Liver (tissue), 10 donors: ENCODE measurements at places on chromosomes 4 and X. TPM values are rescaled to one million over a fixed set of nuclear protein-coding genes. Genes with fewer than 3 reads are reported as not detected.

DNA sequence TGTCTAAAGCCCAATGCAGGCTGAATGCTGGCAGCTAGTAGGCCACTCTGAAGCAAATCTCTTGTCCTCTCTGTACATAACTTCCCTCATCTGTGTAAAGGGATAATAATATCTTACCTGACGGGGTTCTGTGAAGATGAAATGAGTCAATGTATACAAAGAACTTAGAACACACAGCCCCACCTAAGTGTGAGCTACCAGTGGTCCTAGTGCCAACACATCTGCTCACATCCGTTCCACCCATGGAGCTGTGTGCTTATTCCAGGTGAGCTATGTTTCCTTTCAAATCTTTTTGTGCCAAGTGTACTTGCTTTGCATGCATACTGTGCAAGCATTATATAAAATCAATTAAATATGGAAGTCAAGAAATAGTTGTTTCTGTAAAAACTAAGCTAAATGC is 116.4 kb downstream of the TSPAN5 start:
- no peak for DNase-seq
- H3K4me1 ChIP-seq: no peaks in the 10 kb centered on the region
- no peaks in the 10 kb centered on the region for H3K36me3 ChIP-seq
- H3K4me3 ChIP-seq: no peak overlapping the region

- H3K4me1 ChIP-seq: peaks cover 10% of the 10 kb centered on the region
- peak overlapping the region; percentile 95 for H3K4me3 ChIP-seq
- peak; percentile 61 for DNase-seq
- H3K27ac ChIP-seq: peak overlapping the region; percentile 89
Measured at GRCh38 chr4:110197529-110198042, 829 bp downstream of the ELOVL6 start.

DNA sequence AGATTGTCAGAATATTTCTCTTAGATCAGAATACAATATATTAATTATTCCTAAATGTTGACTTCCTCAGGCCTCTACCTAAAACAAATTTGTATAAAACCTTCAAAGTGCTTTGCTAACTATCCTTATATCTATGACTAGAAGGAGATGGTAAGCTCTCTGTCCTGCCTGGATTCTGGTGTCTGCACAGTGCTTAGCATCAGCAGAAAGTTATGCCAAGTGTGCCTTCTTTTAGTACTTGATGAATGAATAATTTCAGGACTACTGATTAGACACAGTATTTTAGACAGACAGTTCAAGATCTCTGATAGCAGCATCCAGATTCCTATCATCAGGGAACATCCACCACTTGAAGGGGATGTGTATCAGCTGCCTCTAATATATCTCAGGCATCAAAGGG is 242.4 kb upstream of the TLL1 start:
- no peak overlapping the region for H3K4me3 ChIP-seq
- H3K4me1 ChIP-seq: no peaks in the 10 kb centered on the region
- DNase-seq: no peak
- no peaks in the 10 kb centered on the region for H3K27me3 ChIP-seq
- H3K36me3 ChIP-seq: no peaks in the 10 kb centered on the region

DNA sequence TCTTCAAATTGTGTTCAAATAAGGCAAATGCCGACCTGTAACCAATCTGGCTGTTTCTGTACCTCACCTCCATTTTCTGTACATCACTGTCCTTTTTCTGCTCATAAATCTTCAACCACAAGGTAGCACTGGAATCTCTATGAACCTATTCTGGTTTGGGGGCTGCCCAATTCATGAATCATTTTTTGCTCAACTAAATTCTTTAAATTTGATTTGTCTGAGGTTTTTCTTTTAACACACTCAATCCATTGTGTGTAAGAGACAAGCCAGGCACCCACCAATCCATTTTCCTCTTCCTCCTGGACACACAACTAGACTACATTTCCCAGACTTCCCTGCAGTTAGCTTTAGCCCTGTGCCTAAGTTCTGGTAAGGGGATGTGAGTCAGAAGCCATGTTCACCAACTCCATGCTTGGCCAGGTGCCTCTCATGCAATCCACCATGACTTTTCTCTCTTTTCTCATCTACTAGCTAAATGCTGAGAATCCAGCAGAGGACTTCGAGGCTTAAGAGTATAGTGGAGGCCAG is 193.2 kb upstream of the KLF3 start:
- H3K27ac ChIP-seq: no peak overlapping the region
- H3K4me1 ChIP-seq: no peaks in the 10 kb centered on the region
- no peaks in the 10 kb centered on the region for H3K27me3 ChIP-seq
- no peak overlapping the region for H3K4me3 ChIP-seq
- no peak for DNase-seq

GRCh38 chr4:22744478-22745062 is 51.8 kb downstream of the GBA3 start:
- no peak overlapping the region for H3K4me3 ChIP-seq
- H3K27ac ChIP-seq: no peak overlapping the region
- H3K4me1 ChIP-seq: no peaks in the 10 kb centered on the region
- no peak for DNase-seq
- H3K27me3 ChIP-seq: no peaks in the 10 kb centered on the region

- no peak overlapping the region for H3K4me3 ChIP-seq
- no peaks in the 10 kb centered on the region for H3K36me3 ChIP-seq
- DNase-seq: peak; percentile 34
- H3K27ac ChIP-seq: no peak overlapping the region
Measured at GRCh38 chrX:40543661-40544328, 37.0 kb upstream of the ATP6AP2 start.

DNA sequence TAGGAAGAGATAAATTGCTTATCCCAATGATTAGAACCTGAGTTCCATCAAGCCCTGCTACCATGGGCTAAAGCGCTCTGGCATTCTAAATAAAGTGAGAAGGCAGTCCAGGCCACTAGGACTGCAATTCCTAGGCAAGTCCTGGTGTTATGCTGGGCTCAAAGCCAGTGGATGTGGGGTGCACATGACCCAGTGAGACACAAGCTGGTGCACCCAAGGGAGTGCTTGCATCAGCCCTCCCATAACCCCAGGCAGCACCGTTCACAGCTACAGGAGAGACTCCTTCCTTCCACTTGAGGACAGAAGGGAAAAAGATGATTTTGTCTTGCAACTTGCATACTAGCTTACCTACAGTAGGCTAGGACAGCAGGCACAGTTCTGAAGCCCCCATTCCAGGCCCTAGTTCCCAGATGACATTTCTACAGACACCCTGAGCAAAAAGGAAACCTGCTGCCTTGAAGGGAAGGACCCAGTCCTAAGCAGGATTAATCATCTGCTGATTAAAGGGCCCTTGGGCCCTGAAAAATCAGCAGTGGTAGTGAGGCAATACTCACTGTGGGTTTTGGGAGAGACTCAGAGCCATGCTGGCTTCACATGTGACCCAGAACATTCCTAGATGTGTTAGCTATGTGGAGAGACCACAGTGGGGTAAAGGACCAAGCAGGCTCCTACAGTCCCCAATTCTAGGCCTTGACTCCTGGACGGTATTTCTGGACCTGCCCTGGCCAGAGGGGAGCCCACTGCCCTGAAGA is 77.8 kb downstream of the KLHL13 start:
- no peaks in the 10 kb centered on the region for H3K27me3 ChIP-seq
- H3K27ac ChIP-seq: no peak overlapping the region
- H3K4me1 ChIP-seq: no peaks in the 10 kb centered on the region

DNA sequence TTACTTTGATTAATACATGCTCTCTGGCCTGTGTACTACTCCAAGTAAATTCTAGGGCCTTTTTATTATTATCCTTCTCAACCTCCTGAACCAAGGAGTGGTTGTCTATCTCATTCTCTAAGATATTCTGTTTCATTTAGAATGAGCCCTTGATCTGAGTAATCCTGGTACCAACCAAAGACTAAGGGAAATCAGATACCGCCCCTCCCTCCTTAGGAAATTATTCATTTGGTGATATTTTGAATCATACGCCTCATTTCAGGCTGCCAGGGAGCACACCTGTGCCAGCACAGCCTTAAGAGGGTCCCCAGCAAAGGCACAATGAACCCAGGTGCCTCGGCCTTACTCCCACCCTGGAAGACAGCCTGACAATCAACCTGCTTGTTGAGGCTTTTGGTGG is 73.2 kb upstream of the STARD8 start:
- no peak for DNase-seq
- H3K27me3 ChIP-seq: no peaks in the 10 kb centered on the region
- no peaks in the 10 kb centered on the region for H3K4me1 ChIP-seq
- H3K4me3 ChIP-seq: no peak overlapping the region
- H3K27ac ChIP-seq: no peak overlapping the region

DNA sequence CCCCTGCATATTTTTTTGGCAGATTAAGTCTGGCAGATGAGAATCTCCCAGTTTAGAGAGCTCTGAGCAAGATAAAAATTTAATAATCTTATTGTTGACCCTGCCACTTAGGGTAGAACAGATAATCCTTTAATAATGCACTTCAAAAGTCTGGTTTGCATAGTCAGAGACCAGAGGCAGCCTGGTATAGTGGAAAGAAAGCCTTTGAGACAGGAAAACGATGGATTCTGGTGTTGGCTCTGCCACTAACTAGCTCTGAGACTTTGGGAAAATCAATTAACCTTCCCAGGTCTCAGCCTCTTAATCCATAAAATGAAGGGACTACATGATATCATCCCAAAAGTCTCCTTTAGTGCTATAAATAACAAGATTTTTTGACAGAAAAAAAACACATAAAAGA is 824.5 kb downstream of the STIM2 start:
- DNase-seq: no peak
- no peaks in the 10 kb centered on the region for H3K4me1 ChIP-seq
- H3K27ac ChIP-seq: no peak overlapping the region
- no peaks in the 10 kb centered on the region for H3K36me3 ChIP-seq
- no peaks in the 10 kb centered on the region for H3K27me3 ChIP-seq
- no peak overlapping the region for H3K4me3 ChIP-seq

GRCh38 chr4:25174674-25175073 is 14.4 kb upstream of the SEPSECS start:
- H3K36me3 ChIP-seq: no peaks in the 10 kb centered on the region
- DNase-seq: no peak
- no peak overlapping the region for H3K27ac ChIP-seq
- no peak overlapping the region for H3K4me3 ChIP-seq
- no peaks in the 10 kb centered on the region for H3K27me3 ChIP-seq

- DNase-seq: no peak
- no peaks in the 10 kb centered on the region for H3K36me3 ChIP-seq
- H3K27me3 ChIP-seq: peaks cover 2% of the 10 kb centered on the region
- no peaks in the 10 kb centered on the region for H3K4me1 ChIP-seq
- no peak overlapping the region for H3K4me3 ChIP-seq
Measured at GRCh38 chr4:8590546-8590880, 2.1 kb upstream of the CPZ start.

DNA sequence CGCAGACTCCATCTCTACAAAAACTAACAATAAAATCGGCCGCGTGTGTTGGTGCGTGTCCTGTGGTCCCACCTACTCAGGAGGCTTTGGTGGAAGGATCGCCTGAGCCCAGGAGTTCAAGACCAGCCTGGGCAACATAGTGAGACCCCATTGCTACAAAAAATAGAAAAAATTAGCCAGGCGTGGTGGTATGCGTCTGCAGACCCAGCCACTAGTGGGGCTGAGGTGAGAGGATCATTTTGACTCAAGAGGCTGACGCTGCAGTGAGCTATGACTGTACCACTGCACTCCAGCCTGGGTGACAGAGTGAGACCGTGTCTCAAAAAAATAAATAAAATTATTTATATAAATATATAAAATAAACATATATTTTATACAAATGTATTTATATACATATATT is 22.3 kb downstream of the ASMTL start:
- H3K4me3 ChIP-seq: no peak overlapping the region
- peaks cover 29% of the 10 kb centered on the region for H3K36me3 ChIP-seq
- H3K4me1 ChIP-seq: no peaks in the 10 kb centered on the region
- H3K27me3 ChIP-seq: no peaks in the 10 kb centered on the region
- no peak overlapping the region for H3K27ac ChIP-seq

DNA sequence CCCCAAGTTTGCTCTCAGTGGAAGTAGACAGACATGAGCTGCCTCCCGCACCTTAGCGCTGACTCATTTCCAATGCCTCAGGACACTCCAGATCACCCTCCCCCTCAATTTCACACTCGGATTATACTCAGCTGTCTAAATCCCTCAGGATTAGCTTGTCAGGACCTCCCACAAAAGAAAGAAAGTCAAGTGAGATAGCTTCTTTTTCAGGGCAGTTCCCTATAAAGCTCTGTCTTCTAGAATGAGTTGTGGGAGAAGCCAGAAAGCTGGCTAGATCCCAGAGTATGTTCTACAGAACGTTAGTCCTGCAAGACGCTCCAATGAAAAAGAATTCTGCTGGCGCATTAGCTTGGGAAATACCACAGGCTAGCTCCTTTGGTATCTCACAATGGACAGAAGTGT is 51.2 kb upstream of the MTNR1A start:
- no peak for DNase-seq
- H3K27me3 ChIP-seq: no peaks in the 10 kb centered on the region
- H3K4me1 ChIP-seq: no peaks in the 10 kb centered on the region
- peaks cover 3% of the 10 kb centered on the region for H3K36me3 ChIP-seq

DNA sequence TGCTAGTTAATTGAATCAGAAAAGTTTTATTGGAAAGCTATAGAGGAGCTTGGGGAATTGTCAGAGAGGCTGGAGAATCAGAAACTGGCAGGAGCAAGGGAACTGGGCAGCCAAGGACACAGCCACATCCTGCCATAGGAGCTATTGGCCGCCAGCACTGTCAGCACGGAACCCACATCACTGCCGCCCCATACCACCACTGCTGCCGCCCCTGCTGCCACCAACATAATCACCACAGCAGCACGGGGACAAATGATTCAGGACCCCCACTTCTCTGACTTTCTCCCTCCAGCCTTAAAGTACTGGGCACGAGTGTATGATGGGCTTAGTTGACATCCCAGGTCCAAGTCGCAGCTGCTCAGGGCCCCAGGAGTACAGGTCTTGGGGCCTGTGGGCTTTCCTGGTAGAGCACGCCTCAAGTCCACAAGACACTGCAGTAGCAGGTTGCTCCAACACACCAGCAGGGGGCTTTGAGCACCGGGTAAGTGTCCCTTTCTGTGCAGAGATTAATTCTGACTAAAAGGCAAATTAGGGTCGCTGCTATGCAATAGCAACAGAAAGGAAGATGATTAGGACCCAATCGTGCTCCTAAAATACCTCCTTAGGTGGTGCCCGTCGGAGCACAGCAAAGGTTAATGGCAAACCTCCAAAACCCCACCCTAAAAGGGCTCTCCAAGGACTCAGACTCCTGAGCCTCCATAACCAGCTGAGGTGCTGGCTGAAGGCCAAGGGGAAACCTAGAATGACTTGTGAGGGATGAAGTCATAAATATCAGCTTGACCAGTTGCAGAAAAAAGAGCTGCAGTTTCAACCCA is 6.9 kb downstream of the PJA1 start:
- H3K27ac ChIP-seq: no peak overlapping the region
- no peaks in the 10 kb centered on the region for H3K36me3 ChIP-seq
- H3K4me1 ChIP-seq: no peaks in the 10 kb centered on the region

Gene ZDHHC15
- 0.17 TPM for total RNA-seq

Gene EREG
- 0.51 TPM for total RNA-seq

Gene FRMPD4
- total RNA-seq: not detected

Gene SLIT2
- total RNA-seq: 1.8 TPM

Gene TMEM255A
- not detected for total RNA-seq

Gene RHOH
- total RNA-seq: 1.8 TPM

Gene UCP1
- not detected for total RNA-seq

Gene HPRT1
- total RNA-seq: 18.4 TPM

Gene ESX1
- not detected for total RNA-seq

Gene FREM3
- not detected for total RNA-seq

Gene REELD1
- total RNA-seq: not detected
